GOT3 (cell line): ENCODE measurements at places on chromosomes 3 and 15.

GRCh38 chr3:160577556-160578195 lies 12.3 kb upstream of the KPNA4 start:
- DNase-seq: no peak

- no peak for DNase-seq
These were observed 643.4 kb upstream of the NR2F2 start for GRCh38 chr15:95687061-95687460.

DNA sequence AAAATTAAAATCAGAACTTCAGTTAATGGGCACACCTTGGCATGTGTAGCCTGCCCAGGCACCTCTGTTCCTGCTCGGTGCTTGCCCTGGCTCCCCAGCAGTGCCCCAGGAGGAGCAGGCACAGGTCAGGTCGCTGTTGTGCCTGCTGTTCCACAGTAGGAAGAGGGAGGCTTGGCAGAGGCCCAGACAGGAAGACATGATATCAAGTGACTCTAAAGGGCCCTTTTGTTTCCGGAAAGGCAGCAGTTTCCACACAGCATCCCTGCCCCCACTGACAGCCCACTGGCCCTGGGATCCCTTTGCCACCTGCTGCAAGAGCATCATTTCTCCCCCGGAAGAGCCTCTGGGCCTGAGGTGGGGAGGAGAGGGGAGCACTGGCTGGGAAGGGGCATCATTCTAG lies 40.5 kb upstream of the HES1 start:
- no peak for DNase-seq

GRCh38 chr15:64651601-64652191 lies 123.7 kb downstream of the RBPMS2 start:
- no peak for DNase-seq

GRCh38 chr15:78620527-78621421 lies at the start of gene CHRNA3:
TSS of gene CHRNA3 (minus strand) at chr15:78620996. CDS start at chr15:78620794, 202 bp downstream.
- DNase-seq: no peak

- no peak for DNase-seq
These were observed 20.7 kb downstream of the PPP1R2 start for GRCh38 chr3:195522254-195523023.

- DNase-seq: no peak
These were observed 5.0 kb upstream of the PTPN9 start for GRCh38 chr15:75584121-75584520.

GRCh38 chr3:83434880-83435587 lies 1523.8 kb upstream of the CADM2 start:
- no peak for DNase-seq

DNA sequence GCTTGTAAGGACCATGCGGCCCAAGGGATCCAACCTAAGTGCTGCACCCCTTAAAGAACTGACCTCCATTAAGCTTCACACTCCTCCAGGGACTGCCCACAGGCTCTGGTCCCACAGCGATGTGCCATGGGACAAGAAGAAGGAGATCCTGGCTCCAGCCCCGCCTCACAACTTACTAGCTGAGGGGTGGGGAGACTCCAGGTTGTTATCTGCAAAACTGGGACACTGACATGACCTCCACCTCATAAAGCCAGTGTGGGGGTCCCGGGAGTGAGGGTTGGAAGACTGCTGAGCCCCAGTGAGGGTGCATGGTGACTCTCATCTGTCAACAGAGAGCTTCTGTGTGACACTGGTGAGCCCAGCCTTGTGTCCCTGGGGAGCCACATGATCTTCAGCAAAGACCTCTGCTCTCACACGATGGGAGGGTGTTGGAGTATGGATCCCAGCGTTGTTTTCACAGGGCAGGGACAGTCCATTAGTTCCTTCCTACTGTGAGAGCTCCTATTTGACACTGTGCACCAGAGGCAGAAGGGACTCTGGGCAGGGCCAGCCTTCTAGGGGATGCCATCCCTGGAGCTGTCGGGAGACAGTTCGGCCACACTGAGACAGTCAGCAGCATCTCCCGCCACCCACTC lies 26.7 kb downstream of the EAF1 start:
- no peak for DNase-seq

- no peak for DNase-seq
These were observed 106.3 kb downstream of the ZBTB20 start for GRCh38 chr3:115040673-115041286.

GRCh38 chr3:39254806-39255449 lies 24.9 kb downstream of the CX3CR1 start:
- DNase-seq: no peak

- no peak for DNase-seq
These were observed 13.1 kb downstream of the COL8A1 start for GRCh38 chr3:99651531-99651930.

DNA sequence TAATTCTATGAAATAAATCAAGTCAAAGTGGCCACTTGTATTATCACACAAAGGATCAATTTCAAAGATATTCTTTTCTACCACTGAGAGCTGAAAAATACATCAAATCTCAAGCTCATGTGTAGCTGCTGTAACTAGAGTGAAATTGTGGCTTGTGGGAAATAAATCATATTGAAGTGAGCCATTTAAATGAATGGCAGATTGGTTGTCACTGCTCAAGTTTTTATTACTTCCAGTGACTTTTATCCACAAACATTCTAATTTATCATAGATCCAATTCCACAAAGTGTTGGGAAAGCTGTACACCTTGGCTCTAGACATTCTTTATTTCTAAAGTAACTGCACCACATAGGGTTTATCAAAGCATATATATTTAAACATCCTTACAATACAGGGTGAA lies 285.4 kb downstream of the CNTN3 start:
- DNase-seq: no peak

DNA sequence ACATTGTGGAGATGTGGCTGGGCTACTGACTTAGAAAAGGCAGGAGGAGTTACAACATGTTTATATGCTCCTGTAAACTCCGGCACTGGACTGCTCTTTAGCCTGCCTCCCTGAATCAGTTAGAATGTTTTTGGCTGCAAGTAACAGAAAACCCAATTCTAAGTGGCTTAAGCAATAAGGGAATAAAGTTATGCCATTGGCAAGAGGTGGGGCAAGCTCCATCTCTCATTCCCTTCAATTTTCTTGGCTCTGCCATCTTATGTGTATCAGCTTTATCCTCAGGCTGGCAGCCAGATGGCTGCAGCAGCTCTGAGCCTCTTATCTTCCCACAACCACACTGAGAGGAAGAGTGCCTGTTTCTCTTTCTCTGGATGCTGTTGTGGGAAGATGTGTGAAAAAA lies 22.4 kb upstream of the MEIS2 start:
- no peak for DNase-seq

DNA sequence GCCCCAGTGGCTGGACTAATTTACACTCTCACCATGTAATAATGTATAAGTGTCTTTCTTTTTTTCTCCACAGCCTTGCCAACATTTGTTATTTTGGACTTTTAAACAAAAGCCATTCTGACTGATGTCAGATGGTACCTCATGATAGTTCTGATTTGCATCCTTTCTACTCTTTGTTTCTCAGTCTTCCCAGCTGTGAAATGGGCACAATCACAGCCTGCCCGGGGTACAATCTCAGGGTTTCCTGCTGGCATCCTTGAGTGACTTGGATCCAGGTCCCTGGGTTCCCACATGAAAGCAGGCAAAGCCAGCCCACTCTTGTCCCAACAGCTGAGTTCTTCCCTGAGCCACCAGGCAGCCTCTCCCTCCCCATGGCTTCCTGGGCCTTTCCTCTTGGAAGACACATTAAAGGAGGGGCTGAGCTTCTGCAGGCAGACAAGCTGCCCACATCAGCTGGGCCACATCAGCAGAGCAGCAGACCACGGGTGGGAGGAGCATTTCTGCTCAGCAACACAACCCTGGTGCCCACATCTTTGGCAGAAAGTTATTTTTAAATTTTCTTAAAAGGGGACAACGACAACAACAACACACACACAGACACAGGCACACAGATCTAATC lies 82.0 kb downstream of the MYLK start:
- no peak for DNase-seq

DNA sequence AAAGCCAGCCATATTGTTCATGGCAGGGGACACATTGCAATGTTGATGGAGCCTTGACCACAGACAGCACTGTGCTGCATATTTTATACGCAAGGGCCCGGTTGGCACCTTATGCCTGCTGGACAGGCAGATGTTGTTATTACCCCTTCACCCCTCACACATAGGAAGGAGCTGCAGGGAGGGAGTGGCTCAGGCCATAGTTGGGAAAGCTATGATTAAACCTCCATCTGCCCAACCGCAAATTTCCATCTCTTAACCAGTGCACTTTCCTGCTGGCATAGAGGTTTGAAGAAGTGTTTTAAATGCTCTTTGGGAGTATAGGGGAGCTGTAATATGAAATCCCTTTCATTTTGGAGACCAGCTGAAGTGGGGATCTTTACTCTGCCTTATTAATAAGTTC lies 224.7 kb downstream of the CACNA2D3 start:
- DNase-seq: no peak

GRCh38 chr3:99418709-99419108 lies 219.7 kb upstream of the COL8A1 start:
- no peak for DNase-seq

DNA sequence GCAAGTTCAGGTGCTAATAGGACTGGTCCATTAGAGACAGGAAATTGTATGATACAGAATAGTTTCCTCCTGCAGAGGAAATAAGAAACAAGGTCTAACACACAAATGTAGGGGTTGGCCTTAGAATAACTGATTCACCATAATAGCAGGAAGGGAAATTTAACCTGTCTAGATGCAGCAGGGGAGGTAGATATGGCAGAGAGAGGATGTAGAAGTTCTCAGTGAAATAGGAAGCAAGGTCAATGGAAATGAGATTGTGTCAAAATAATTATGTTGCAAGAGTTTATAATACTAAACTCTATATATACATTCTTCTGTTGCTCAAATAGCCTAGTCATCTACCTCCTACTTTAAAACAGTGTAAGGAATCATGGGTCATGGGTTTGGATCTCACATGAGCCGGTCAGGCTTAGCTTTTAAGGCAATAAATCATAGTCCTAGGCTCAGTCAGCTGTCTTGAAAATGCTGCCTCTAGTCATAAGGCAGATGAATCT lies 17.0 kb downstream of the BCL2A1 start:
- no peak for DNase-seq

DNA sequence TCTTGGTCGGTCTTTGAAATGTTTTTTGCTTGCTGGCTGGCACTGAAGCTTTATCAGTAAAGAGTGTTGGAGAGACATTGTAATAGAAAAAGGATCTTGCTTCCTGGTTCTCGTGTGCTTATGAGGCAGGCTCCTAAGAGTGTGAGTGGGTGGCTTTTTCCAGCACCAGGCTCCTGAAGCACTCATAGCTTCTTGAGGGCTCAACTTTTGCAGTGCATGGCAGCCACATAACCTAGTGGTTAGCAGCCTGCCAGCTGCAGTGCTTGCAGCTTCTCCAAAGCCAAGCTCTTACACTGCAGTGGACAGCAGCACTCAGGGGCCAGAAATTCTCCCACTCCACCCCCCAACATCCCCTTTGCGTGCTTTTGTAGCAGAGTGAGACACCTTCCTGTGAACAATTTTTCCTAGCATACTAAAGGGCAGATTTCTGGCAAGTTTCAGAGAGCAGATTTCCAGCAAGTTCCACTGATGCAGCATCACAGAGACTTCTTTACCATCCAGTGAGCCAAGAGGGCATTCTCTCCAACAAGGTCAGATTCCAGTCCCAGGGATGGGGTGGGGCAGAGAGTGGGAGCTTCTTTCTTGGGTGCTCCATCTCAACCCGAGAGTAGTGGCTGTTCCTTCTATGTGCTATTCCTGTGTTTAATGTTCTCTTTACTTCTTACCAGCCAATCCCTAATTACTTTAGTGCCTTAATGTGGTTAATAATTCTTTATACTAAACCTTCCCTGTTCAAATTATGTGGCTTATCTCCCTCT lies 15.8 kb upstream of the ARHGEF26 start:
- DNase-seq: no peak

- no peak for DNase-seq
These were observed 192.4 kb upstream of the IL12A start for GRCh38 chr3:159796226-159796625.

DNA sequence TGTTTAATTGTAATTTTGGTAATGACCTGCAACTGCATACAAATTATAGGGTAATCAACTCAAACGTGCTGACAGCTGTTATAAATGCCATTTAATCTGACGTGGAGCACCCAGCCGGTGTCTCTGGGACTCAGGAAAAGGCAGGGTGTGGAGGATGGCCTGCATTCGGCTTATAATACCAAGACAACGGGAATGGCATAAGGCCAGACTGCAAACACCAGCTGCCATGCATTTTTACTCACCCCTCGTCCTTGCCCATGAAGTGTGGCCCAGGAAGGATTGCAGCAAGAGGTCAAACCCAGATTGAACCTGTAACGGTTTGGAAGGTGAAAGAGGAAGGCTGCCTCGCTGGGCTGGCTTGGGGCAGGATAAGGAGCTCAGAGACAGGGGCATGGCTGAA lies 96.4 kb downstream of the WNT7A start:
- DNase-seq: no peak

- no peak for DNase-seq
These were observed 15.9 kb upstream of the FOXP1 start for GRCh38 chr3:71599416-71599815.

GRCh38 chr3:146071632-146072031 lies 89.4 kb downstream of the PLOD2 start:
- no peak for DNase-seq

GRCh38 chr15:31374489-31374888 lies 47.9 kb downstream of the KLF13 start:
- no peak for DNase-seq

DNA sequence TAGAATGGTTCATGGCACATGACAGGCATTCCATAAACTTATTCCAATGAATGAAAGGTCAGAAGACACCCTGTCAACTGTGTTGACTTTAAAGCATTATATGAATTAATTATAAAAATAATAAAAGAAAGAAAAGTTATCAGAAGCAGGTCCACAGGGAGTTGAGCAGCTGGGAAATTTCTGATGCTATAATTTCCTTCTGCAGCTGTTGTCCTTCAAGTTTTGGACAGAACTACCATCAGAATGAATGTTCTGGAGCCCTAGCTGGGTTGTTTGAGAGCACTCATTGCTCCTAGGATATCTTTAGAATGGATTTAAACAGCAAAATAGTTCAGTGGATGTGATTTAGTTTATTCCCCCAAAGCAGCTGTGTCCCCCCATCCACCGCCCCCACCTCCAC lies 232.4 kb upstream of the PROK2 start:
- no peak for DNase-seq

- no peak for DNase-seq
These were observed 283.5 kb upstream of the ROPN1 start for GRCh38 chr3:124275412-124275811.

DNA sequence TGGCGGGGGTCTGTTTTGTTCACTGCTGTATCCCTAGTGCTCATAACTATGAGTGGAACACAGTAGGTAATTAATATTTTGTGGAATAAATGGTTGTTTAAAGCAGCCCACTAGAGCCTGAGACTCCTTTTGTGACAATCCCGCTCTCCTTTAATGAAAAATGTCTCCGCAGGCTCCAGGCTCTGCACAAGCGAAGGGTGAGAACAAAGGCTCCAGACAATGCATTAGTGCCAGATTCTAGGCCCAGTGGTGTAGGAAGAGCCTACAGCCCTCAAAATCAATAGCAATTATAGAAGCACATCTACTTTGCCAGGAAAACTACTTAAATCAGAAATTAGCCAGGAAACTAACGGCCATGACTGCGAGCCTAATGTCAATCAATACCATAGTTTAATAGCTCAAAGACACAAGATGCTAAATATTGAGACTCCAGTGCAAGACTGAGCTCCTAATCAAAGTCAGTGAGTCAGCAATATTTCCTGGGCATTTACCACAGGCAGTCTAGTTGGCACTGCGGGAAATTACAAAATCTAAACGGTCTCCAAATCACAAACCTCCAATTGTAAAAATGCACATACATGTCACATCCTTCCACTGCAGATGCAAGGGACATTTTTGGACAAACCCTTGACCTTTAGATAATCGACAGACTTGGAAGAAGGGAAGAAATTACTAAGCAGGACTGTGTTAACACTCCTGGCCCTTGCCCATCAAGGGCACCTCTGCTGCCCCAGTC lies 2.3 kb downstream of the ANXA2 start:
- DNase-seq: no peak

GRCh38 chr3:72160351-72160750 lies 375.4 kb upstream of the PROK2 start:
- DNase-seq: no peak
